ENCODE measurements at places on chromosomes 13 and 19.

DNA sequence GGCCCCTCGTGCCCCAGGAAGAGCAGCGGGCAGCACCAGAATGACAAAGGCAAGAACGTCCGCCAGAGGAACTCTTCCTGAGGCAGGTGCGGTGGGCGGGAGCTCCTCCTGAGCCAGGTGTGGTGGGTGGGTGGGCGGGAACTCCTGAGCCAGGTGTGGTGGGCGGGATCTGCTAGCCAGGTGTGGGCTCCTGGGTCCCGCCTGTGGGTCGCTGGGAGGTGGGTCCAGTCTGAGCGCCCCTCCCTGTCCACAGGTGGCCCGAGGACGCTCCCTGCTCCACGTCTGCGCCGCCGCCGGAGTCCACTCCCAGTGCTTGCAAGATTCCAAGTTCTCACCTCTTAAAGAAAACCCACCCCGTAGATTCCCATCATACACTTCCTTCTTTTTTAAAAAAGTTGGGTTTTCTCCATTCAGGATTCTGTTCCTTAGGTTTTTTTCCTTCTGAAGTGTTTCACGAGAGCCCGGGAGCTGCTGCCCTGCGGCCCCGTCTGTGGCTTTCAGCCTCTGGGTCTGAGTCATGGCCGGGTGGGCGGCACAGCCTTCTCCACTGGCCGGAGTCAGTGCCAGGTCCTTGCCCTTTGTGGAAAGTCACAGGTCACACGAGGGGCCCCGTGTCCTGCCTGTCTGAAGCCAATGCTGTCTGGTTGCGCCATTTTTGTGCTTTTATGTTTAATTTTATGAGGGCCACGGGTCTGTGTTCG is 7.0 kb upstream of the HCN2 start:
- DNase-seq, result no peak

DNA sequence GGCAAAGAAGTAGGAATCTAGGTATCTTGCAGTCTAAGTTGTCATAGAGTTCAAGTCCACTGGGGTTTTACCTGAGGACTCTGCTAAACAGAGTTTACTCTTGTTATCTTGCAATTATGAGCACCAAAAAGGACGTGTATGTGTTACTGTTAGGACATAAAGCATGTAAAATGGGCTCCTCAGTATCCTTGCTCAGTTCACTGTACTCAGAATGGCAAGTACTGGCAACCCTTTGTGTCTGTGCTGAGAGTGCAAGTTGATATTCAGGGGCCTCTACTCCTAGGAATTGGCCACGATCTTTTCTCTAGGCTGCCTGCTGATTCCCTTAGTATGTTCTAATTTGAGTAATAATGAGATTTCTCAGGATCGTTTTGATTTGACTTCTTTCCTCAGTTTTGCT is 13.3 kb downstream of the TDRD3 start:
- no peak for DNase-seq

DNA sequence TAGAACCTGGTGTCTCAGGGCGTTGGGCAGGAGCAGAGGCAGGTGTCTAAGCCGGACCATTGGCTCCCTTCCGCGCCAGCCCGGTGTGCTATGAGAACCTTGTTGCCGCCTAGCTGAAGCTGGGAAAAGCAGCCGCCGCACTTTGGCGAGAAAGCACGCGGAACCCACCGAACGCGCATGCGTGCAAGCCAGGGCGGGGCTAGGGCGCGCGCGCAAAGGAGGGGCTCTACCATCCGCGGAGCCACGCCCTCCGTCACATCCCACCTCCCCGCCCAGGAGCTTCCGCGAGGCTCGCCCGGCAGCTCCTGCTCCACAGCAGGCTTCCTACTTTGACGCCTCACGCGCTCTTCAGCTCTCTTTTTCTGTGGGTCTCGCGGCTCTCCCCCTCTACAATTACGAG is 51.3 kb downstream of the WDR87 start:
- DNase-seq, result no peak

DNA sequence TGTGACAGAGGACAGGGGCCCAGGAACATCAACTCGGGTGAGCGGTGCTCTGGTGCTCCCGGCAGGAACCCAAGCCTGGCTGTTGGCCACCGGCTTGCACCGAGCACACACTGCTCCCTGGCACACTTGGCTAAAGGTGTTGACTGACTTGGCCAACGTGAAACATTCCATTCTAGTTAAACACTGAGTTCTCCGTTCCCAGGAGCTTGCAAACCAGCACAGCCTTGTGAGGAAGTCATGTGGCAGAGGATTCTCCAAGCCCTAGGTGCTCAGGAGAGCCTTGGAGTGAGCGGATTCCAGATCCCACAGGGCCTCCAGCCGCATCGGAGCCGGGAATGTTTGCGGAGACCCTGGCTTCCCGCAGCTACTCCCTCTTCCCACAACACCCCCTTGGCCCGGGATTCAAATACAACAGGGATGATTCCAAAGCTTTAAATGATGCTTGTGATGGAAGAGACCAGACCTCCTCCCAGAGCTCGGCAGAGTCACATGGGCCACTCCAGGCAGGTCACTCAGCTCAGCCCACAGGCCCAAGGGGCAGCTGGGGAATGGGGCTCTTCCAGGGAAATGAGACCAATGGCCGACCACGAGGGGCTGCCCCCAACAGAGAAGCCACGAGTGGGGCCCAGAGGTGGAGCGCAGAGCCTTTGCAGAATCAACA is 2.9 kb downstream of the C13orf46 start:
- no peak for DNase-seq

- DNase-seq, result no peak
Observed at GRCh38 chr13:46613409-46614049, 60.6 kb downstream of the LRCH1 start.

DNA sequence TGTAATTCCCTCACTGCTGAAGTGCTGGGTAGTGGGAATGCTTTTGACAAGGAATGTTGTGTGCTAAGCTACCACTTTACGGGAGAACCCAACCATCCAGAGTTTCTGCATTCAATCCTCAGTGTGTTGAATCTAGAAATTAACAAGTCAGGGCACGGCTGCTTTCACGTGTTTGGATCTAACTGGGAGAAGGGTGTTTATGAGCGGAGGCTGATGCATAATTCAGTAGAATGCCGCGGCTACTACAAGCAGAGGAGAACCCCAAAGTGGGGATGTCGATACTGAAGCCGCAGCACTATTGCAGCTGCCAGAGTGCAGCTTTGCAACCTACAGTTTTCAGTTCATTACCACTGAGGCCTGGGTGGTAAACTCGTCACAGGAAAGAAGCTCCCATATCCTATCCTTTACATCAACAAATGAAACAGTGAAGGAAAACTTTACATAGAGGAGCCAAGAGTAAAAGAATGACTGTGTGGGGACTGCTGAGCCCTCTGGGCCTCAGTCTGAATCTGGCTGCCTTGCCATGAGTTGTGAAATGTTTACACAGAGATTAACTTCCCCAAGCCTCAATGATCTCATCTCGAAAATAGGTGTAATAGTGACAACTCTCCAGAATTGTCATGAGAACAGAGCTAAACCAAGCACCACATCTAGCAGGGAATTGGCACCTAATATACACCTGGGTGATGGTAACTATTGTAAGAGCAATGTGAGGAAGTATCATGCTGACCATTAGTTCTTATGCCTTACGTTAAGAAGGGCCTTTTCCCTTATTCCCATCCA is 531.7 kb downstream of the MYO16 start:
- no peak for DNase-seq

DNA sequence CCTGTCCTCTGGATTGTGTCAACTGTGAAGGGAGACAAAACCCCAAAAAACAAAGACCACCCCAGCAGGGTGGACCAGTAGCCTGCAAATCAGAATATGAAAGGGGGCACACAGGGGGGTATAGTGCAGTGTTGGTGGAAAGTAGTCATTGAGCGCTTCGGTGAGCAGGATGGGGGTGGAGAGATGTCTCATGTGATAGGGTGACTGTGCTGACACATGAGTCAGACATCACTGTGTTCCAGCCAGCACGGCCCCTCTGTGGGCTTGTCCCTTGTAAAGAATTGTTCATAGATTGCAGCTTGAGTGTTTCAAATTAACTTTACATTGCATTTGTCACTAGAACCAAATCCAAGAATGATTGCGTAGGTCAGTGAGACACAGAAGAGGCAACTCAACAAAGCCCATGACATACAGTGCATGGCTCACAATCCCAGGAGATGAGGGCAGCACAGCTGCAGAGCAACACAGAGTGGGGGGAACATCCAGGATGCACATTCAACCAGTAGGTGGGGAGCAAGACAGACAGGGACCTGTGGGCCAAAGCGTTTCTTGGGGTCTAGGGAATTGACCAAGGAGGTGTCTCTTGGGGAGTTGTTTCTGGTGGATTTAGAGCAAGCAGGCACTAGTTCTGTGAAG is 7.5 kb downstream of the ZNF440 start:
- no peak for DNase-seq

- DNase-seq, result no peak
Observed at GRCh38 chr13:31885994-31886393, 145.6 kb upstream of the FRY start.

DNA sequence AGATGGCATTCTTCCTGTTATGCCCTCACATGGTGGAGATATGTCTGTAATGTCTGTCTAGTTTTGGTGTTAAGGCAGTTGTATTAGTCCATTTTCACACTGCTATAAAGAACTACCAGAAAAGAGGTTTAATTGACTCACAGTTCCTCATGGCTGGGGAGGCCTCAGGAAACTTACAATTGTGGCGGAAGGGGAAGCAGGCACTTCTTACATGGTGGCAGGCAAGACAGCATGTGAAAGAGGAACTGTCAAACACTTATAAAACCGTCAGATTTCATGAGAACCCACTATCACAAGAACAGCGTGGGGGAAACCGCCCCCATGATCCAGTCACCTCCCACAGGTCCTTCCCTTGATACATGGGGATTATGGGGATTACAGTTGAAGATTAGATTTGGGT is 3.2 kb downstream of the ZNF441 start:
- no peak for DNase-seq

DNA sequence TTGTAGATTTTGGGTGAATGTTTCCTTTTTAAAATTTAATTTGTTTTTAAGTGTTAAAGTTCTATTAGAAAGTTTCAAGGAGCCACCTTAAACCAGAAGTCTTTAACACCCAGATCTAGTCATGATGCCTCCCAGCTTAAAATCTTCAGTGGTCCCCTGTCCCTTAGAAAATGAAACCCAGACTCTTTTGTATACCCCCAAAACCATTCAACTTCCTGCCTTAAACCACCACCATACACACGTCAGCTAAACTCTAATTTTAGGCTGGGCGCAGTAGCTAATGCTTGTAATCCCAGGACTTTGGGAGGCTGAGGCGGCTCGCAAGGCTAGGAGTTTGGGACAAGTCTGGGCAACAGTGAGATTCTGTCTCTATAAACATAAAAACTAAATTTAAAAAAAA is 37.9 kb downstream of the N4BP2L1 start:
- DNase-seq, result no peak

- peak; percentile 90 for DNase-seq
Observed at GRCh38 chr19:53467485-53468262, at the start of gene ZNF813. Gene ZNF813, plus strand, starts transcription at chr19:53467733. Its CDS starts 16,090 bp downstream, at chr19:53483823.

DNA sequence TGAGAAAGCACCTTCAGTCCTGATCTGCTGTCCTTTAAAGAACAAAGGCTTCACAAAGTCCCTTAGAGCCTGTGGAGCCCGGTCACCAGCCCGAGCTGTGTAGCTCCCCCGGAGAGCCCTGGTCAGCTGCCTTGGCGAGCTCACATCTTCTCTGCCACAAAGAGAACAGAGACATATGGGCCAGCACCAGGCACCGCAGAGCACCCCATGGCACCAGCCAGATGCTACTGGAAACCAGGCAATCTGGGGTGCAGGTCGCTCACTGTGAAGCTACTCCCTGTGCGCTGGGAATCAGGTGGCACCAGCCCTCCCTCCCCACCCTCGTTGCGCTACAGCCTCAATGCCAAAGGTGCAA is 44.3 kb upstream of the F7 start:
- no peak for DNase-seq

DNA sequence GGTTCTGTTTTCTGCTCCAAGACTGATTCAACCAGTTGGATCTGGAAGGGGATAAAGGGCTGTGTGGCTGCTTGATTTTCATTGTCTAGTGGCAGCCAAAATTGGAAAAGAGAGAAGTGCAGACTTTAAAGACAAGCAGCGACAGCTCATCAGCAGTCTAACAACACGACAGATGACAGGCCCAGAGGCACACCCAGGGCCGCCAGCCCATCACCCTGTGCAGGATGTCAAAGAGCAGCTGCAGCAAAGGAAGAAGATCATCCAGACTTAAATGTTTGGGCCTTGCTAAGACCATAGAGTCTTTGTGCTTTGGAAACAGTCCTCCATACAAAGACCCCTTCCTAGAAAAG is 421.0 kb upstream of the KLF12 start:
- no peak for DNase-seq

DNA sequence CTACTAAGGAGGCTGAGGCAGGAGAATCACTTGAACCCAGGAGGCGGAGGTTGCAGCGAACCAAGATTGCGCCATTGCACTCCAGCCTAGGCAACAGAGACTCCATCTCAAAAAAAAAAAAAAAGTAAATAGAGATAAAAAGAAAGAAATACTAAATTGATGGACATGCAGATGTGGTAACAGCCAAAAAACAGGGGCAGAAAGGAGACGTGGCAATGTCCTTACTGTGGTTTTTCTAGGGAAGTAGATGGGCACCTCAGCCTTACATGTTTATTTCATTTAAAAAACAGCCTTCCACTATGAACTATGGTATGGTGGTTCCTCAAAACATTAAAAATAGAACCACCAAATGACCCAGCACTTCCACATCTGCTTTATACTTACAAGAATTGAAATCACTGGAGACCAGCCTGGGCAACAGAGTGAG is 6.5 kb upstream of the EIF3G start:
- no peak for DNase-seq

DNA sequence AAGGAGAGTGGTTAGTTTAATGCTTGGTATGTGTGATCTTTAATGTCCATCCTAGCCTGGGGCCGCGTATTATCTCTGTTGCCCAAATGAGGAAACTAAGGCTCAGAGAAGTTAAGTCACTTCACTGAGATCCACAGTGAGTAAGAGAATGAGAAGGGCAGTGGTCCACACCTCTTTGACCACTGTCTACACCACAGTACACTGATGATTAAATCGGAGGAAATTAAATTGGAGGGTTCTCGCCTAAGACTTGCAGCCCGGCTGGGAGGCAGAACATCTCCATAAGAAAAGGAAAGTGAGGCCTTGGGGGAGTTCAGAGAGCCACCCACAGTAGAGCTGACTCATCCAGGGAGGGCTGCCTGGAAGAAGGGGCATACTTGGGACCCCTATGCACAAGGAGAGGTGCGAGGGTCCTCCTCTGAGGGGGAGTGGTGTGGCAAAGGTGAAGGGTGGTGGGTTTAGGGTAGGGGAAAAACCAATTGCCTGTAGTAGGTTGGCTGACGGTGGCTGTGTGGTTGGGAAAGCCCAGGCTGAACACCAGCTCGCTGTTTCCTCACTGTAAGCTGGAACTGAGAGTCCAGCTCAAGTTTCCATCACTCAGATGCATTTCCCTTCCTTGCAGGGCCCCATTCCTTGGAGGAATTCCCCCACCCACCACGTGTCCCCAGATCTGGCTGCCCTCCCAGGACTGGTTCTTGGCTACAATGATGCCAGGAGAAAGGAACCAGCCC is 15.0 kb upstream of the DHRS12 start:
- DNase-seq, result peak; percentile 41

Data from stimulated activated CD4-positive, alpha-beta T cell treated with anti-CD3 and anti-CD28 coated beads, TNF-alpha, amount 100 ng/mL, for 1 hour (primary cell).